ENCODE measurements at places on chromosomes 2 and 18. TPM values are rescaled to one million over a fixed set of nuclear protein-coding genes. Genes with fewer than 3 reads are reported as not detected.

Gene VWC2L
- not detected for total RNA-seq

DNA sequence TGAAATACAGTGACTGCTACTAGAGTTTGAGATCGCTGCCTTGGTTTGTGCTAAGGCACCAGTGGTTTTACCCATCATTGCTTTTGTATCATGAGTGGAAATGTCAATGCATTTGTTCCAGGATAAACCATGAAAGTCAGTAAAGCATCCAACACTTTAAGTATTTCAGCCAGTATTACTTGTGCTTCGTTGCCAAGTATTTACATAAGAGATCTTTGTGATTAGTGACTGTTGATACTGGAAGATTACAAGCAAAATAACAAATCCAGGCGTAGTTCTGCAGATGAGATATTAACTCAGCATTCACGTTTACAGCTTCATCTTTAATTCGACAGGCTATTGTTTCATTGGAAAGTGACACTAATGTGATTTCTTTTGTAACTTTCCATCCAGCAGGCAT is 90.3 kb upstream of the B3GNT7 start:
- DNase-seq = no peak

Gene KATNAL2
- total RNA-seq = 9.4 TPM

DNA sequence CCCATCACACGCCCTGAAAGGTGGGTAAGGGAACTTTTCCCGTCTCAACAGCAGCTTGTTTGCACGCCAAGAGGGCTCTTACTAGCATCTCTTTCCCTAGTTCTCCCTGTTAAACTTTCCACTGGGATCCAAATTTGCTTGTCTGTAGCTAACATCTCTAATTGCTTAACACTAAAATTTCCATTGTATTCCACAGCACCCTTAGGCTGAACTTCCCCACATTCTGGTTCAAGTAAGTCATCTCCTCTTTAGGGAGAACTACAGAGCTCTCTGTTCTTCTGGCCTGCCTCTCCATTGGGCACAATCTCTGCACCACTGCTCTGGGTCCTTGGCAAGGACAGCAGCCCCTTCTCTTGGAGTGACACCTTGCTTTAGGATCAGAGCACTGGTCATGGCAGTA is 24.0 kb downstream of the UNC50 start:
- no peak for DNase-seq

DNA sequence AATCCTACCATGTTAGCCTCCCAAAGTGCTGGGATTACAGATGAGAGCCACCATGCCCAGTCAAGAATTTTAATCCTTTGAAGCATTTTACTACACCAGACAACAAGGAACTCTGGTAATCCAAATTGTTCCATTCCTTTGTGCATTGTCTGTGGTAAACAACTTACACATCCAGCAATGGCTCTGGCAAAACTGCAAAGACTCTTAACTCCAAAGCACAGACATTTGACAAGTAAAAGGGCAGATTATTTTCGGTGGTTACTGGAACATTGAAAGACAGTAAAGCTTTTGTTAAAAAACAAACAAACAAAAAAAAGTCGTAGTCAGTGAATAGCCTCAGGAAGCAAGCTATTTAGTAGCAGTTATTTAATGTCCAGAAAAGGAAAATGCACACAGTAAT is 33.2 kb upstream of the RMND5A start:
- DNase-seq = no peak

DNA sequence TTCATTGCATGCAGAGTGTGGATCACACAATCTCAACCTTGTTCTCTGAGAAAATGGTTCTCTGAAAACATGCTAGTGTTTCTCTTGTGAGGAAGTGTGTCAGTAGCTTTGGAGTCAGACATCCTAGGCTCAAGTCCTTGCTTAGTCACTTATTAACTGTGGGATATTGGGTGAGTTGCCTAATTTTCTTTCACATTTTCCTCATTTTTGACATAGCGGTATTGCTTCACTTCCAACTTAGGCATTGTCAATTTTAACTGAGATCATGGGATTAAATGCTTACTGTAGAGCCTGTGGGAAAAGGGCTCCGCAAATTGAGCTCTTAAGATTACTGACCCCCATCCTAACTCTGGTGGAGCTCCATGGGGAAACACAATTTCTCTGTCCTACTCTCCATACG is 622.2 kb downstream of the CNTNAP5 start:
- DNase-seq = no peak

Gene TBC1D8
- 25.3 TPM for total RNA-seq

DNA sequence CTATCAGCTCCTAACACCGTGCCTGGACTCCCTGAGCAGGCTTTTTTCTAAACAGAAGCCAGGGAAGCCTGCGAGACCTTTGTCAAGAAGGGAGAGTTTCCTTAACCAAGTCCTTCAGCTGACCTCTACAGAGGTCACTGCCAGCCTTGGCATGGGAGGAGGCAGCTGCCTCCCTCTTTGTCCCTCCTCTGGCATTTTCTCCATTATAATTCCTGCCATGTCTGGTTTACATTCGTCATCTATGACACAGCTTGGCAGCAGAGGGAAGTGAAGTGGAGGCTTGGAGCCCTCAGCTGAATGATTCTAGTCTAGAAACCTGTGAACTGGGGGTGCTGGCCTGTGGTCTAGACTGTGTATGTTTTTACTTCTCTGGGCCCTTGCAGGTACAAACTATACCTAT is 22.5 kb downstream of the LIPG start:
- DNase-seq = no peak

Gene LAMA1
- total RNA-seq = not detected

DNA sequence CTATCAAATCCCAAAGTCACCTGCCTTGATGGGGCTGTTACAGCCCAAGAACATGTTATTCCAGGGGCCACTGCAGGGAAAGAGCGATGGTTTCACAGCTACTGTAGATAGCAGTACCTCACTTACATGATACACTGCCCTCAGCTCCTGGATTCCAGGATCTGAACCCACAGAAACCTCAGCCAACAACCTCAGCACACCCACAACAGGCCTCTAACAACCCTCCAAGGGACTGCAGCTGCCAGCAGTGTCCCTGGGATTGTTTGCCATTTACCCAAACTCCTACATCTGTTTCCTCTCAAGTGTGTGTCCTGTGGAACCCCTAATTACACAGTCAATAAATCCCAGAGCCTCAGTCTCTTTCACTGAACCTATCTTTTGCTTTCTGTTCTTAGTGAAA is 28.2 kb downstream of the OSBPL1A start:
- no peak for DNase-seq

GRCh38 chr2:146870691-146871090 is 974.1 kb upstream of the ACVR2A start:
- DNase-seq = no peak

GRCh38 chr18:23188068-23188760 is 52.9 kb downstream of the CABLES1 start:
- no peak for DNase-seq

Gene IL1F10
- total RNA-seq = not detected

GRCh38 chr18:35334212-35334611 is 10.0 kb downstream of the ZNF24 start:
- DNase-seq = no peak

- DNase-seq = no peak
Observed at GRCh38 chr18:48152549-48152948, 222.1 kb upstream of the SMAD2 start.

DNA sequence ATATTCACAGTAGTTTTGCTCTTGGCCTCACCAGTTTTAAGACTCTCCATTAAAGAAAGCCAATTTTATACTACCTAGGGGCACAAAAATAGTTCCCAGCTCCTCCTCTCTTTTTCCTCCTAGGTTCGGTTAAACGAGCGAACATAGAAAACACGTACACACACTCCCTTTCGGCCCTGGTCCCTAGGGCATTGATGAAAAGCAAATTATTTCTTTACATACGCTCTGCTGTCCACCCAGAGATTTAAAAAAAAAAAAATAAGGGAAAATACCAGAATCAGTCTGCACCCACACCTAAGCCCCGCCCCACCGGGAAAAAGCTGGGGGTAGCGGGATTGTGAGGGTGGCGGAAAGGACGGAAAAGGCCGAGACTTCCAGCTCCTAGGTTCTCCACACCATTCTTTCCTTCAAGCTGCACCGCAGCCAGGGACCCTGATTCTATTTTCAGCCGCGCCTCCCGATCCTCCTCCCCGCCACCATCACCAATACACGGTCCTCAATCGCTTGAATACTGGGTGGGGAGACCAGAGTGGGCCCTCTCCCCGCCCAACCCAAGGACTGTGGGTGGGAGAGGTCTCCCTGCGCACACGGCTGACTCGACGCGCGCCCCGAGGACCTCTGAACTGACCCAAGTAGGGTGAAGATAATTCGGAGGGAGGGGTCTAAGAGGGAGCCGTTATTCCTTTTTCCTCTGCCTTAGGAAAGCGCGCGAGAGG is 769 bp downstream of the ATF2 start:
- peak; percentile 53 for DNase-seq

- DNase-seq = no peak
Observed at GRCh38 chr18:22739061-22739642, 194.0 kb upstream of the RBBP8 start.

Gene SPP2
- total RNA-seq = not detected

Gene DOCK10
- 33.6 TPM for total RNA-seq

Gene GPR17
- not detected for total RNA-seq

GRCh38 chr2:19894134-19894792 is 7.5 kb downstream of the TTC32 start:
- DNase-seq = no peak

Gene ASAP2
- total RNA-seq = 66.8 TPM

Gene RIT2
- not detected for total RNA-seq

DNA sequence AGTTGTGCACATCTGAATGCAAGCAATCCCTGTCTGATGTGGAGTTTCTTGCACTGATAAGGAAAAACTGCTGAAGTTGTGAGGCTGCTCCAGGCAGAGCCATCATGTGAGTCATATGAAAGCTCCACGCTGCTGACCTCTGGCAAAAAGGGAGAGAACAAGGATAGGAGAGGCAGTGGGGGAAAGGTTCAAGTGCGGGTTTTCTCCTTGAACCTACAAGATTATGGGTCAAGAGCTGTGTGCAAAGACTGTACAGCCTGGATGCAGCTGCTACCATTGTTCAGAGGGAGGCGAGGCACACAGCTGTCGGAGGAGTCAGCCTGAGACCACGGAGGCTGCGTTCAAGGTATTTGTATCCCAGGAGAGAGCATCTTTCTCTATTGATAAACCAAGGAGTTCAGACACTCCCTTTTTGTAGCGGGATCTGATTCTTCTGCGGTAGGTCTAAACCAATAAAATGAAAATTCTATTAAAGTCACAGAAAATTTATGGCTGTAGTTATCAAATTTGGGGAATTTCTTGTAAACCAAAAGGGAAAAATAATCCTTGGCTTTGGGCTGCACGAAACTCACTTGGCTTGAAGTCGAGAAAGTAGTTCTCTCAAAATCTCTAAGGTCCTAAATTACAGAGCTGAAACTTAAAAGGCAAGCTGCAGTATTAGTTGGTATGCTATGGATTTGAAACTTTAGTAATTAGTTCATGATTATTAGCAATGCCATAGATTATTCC is at the start of gene CDK15:
Gene CDK15, plus strand, starts transcription at position 96 of the 729 bp plus-strand sequence. Its CDS starts 128 bp downstream, at position 224.
- no peak for DNase-seq

Gene RBMS1
- 65.1 TPM for total RNA-seq

DNA sequence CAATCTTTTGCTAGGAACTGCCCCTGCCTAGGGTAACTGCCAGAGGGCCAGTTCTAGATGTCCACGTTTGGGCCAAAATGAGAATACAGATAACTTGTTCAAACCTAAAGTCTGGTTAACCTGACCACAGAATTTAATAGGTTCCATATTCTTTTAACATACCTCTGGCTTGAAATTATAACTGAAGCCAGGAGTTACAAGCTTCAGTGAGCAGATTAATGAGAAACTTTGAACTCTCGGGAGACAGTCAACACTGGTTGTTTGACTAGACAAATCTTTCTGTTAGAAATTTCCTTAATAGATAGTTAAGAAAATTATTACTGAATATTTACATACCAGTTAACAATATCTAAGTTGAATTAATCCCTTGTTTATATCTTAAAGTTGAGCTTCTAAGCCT is 110.0 kb upstream of the KLF7 start:
- no peak for DNase-seq

DNA sequence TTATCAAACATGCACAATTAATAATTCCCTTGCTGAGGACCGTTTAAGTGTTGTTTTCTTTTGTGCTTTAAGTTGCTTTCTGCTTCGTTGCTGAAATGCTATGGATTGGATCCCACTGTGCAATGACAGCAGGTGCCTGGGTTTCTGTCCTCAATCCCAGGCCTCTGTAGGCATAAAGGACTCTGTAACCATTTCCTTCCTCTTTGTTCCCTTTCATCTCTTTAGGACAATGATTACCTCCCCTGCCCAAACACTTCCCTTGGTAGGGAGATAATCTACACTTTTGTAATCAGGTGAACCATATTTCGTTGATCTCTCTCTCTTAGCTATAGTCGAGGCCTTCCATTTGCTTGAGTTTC is 58.6 kb upstream of the LYPD6B start:
- no peak for DNase-seq

DNA sequence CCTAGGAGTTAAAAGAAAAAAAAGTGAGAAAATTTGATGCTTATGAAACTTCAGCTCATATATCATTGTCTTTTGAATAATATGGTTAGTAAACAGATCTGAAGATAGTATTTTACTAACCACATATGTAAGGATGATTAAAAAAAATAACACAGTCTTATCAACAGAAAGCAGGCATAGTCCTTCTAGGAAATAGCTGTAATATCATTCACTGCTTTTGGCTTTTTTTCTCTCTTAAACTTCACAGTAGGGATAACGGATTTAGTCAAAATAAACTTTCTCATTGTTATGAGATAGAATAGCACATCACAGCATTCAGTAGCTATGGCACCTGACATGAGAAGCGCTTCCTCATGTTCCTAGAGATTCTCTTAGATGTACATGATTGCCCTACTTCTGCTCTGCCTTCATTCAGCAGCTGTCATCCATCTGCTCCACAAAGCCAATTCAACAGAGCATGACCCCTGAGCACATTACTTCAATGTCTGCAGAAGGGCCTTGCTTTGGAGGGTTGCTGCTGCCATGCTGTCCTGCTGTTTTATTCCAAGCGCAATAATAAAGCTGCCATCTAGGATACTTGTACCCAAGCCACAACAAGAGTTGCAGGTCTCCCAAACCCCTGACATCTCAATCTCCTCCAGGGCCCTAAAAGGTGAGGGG is 67.0 kb downstream of the TTC21B start:
- DNase-seq = no peak

DNA sequence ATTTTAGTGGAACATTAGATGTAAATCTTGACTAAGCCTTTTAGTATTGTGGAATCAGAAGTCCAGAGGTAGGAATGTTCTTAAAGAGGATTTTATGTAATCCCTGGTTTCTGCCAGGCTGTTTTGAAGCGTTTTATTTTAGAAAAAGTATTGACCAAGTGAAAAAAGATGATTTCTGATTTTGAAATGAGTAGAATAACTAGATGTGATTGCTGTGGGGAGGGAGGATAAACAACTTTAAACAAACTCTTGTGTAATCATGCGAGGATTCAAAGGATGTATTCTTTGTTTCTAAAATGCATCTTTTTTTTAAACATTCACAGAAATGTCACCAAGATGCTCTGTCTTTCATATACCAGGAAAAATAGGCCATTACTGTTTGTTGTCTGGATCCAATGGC is 53.9 kb downstream of the PHLPP1 start:
- DNase-seq = no peak

GRCh38 chr2:196597531-196597930 is 42.0 kb upstream of the CCDC150 start:
- no peak for DNase-seq

DNA sequence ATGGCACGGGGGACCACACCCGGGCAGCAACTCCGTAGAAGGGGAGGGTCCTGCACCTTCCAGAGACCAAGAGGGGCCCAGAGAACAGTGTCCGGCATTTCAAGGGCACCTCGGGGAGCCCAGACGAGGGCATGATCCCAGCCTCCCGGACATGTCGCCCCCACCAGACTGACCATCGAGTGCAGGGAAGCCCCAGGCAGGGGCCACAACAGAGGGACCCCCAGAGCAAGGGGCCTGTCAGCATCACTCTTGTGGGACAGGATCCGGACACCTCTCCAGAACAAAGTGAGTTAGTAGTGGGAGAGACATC is 50.4 kb upstream of the CTDP1 start:
- no peak for DNase-seq
